Stimulated activated CD8-positive, alpha-beta memory T cell treated with anti-CD3 and anti-CD28 coated beads, Interleukin-7, amount 100 ng/mL, for 1 hour (primary cell): ENCODE measurements at places on chromosomes 12 and 14.
A peak's percentile ranks its signal among the peaks of the same experiment; 100 is the strongest.

GRCh38 chr12:10027311-10027710, 3.2 kb upstream of the CLEC9A start:
- no peak for DNase-seq

- no peak for DNase-seq
Observed at GRCh38 chr14:77153802-77154201, 12.2 kb upstream of the ZDHHC22 start.

- no peak for DNase-seq
Observed at GRCh38 chr14:69842686-69843420, 36.4 kb upstream of the SMOC1 start.

DNA sequence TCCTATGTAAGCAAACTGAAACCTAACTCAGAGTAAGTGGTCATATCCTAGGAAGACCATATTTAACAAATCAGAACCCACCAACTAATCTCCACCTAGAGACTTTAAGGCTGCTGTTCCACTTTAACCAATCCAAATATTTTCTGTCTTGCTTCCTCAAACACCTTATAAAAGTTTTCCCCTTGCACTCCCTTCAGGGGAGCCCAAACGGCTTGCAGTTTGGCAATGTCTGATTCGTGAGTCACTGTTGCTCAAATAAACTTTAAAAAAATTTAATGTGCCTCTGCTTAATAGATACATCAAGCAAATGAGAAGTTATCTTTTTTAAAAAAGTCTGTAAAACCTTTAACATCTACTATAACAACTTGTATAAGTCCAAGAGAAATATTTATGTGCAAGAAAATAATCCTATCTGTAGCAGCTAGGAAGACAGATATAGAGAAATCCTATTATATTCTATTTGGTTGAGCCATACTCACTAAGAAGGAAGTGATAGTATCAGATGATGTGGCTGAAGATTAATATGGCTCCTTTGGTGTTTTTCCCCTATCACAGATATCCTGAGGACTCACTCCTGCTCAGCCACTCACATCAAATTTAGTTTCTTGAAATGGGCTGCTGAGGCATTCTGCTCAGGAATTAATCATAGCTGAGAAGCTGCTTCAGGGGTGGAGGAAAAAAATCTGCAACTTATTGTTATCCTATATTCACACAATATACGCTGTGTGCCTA, 65.1 kb upstream of the DUSP6 start:
- DNase-seq: no peak

DNA sequence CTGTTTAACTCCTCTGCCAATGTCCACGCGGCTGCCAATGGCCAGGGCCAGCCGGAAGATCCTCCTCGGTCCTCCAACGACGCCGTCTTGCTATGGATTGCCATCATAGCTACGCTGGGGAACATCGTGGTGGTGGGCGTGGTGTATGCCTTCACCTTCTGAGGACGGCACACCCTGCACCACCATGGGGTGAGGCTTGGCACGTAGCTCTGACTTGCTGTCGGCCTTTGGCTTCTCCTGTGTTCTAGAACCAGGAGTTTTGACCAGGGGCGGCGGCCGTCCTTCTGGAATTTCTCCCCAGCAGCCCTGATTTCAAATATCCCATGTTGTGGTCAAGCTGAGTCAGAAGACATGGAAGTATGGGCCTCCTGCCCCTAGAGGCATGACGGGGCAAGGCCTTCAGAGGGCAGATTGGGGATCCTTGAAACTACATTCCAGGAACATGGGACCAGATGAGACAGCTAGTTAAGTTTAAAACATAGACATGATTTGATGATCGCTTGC, 47.5 kb downstream of the C14orf132 start:
- DNase-seq: no peak

- peak; percentile 83 for DNase-seq
Observed at GRCh38 chr14:105180592-105181548, at the start of gene NUDT14. Gene NUDT14 (minus strand): TSS chr14:105181312. CDS start chr14:105181209, 103 bp downstream.

- no peak for DNase-seq
Observed at GRCh38 chr12:51922146-51922545, 14.8 kb downstream of the ACVRL1 start.

GRCh38 chr14:29355331-29355730, 572.3 kb downstream of the PRKD1 start:
- DNase-seq: no peak

DNA sequence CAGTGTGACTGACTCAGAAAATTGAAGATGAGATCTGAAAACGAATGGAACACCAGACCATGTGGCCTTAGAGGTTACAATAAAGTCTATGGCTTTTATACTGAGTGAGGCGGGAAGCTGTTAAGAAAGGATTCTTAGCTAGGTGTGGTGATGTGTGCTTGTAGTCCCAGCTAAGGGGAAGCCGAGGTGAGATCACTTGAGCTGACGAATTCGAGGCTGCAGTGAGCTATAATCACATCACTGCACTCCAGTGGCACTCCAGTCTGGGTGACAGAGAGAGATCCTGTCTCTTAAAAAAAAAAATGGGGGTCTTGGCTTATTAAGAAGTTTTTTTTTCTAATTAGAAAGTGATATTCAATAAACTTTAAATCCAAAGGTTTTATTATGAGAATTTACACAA, 678.6 kb downstream of the TMTC2 start:
- no peak for DNase-seq

DNA sequence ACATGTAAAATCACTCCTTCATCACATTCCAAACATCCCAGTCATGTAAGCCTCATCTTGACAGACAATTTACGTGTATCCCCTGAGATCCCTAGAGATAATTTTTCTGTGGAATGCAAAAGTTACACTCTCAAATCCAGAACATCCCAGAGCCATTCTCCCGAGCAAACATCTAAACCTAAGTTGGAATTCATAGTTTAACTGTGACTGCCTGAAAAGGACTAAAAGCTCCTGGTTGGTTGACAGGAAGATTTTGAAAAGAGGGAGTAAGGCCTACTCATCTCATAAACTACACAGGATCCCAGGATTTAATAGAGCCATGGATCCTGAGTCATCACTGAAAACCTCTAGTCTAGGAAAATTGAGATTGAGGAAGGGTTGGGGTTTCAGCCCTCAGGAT, 123.6 kb downstream of the SCN8A start:
- DNase-seq: no peak

DNA sequence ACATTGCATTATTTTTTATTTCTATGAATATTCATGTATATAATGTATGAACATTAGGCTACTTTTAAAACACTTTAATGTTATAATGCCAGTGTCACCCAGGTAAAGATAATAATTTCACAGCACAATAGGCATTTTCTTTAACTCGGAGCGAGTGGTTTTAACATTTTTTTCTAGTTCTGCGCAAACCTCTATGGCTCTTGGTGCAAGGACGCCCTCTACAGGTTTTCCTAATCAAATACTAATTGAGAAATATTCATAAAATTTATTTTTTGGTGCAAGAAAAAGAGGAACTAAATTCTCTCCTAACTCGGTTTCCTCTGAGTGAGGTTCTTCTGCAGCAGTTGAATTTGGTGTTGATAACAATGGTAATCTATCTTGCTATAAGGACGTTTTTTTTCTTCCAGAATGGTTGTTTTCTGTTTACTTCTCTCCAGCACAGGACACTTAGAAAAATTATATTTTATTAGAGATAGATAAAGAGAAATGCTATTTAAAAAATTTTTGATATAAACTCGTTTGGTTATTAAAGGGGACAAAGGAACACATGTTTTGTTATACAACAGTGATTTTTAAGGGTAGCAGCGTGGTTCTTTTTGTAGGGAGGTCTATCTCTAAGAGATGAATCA, 2.4 kb upstream of the WIF1 start:
- no peak for DNase-seq

GRCh38 chr14:35252451-35252868, 39.7 kb upstream of the PSMA6 start:
- no peak for DNase-seq

GRCh38 chr14:89509891-89510290, 92.9 kb upstream of the FOXN3 start:
- no peak for DNase-seq

DNA sequence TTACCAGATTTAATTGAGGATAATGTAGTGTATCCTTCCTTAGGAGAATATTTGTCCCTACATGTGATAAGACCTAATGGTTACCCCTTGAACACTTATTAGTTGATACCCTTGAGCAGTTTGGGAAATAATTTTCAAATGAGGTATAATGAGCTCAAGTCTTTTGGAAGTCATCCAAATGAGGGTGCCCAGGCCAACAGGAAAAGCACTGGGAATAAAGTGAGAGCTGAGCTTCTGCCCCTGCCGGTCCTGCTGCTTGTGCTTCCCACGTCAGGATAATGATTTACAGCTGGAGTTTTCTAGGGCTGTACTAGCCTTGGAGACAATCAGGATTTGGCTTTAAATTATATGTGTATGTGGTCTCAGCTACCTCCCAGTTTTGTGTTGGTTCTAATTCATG, 178.8 kb upstream of the FRMD6 start:
- DNase-seq: no peak

DNA sequence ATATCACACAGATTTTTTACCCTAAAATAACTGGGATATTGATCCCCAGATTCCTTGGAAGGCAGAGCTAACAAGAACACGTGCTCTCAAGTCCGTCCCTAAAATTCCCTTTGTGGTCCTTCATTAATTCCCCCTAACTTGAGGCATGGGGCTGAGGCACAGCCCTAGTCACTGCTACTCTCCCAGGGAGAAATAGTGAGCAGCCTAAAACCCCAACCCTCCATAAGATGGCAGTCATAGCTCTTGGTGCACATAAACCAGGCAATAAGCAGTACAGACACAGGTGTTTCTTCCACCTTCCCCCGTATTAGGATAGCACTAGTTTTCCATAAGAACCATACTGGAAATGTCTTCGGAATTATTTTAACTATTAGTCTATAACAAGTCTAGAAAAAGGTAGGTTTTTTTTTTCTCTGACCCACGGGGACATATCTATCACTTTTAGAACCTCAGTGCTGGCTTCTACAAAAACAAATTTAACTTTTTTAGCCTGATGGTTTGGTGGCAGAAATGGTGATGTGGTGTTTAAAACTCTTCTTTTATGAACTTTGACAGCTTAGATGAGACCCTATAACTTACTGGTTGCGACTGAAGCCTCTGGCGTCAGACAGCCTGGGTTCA, 3.1 kb upstream of the ARHGEF40 start:
- no peak for DNase-seq

- no peak for DNase-seq
Observed at GRCh38 chr14:56782711-56783110, 27.6 kb downstream of the OTX2 start.

DNA sequence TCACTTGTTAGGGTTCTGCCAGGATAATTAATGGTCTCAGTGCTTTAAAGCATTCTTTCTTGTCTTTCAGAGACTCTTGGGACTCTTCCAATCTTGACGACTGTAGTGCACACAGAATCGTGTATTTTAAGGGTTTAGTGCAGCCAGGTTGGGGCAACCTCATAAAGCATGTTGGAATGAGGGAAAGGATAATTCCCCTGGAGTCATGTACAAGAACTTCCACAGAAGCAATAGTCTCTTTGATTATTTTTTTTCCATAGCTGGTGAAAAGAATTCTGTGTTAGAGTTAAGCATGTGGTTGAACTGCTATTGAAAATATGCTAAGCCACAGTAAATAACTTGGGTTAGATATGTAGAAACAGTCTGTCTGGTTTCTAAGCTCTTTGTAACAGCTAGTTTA, 246.8 kb upstream of the DAAM1 start:
- DNase-seq: no peak

GRCh38 chr12:131897276-131897675, 2.9 kb downstream of the ULK1 start:
- no peak for DNase-seq

GRCh38 chr14:72563676-72564075, 330.2 kb downstream of the DPF3 start:
- no peak for DNase-seq

- no peak for DNase-seq
Observed at GRCh38 chr12:24797901-24798300, 151.0 kb downstream of the BCAT1 start.

DNA sequence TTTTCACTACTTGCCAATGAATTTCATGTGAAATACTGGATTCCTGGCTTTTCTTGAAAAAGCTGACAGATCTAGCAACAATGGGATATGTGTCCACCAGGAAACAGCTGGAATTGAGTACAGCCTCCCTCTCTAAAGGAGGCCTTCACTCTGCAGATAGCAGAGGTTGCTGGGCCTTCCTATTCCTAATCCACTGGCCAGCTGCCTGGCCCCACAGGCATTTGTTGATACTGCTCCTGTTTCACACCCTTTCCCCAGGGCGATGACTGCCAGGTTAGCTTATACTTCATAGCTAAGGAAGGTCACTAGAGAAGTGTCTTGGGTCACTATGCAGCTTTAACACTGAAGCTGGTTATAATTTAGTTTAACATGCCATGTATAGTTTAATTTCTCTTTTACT, 87.5 kb upstream of the PDZRN4 start:
- no peak for DNase-seq

DNA sequence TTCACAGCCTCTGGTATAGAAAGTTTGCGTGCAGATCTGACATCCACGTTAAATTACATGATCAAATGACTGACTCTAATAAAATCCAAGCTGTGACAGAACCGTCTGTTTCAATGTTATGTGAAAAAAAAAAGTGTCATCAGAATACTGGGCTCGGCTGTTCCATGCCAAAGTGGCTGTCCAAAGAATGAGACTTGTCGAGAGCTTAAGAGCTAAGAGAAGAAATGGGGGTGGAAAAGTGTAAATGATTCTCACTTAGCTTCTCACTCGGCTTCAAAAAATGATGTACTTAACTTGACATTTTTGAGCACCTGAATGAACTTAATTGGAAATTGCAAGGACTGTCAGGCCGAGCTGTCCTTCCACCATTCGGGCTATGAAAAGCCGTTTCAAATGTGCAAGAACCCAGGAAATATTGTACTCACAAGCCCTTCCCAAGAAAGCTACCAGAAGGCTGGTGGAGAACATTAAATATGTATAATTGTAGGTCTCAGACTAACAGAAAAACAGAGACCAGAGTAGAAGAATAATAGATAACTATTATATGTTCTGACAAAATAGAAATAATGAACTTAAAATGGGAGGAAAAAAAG, 78.0 kb downstream of the DIO3 start:
- DNase-seq: no peak

GRCh38 chr12:27015730-27016076, 1.5 kb upstream of the TM7SF3 start:
- DNase-seq: no peak

DNA sequence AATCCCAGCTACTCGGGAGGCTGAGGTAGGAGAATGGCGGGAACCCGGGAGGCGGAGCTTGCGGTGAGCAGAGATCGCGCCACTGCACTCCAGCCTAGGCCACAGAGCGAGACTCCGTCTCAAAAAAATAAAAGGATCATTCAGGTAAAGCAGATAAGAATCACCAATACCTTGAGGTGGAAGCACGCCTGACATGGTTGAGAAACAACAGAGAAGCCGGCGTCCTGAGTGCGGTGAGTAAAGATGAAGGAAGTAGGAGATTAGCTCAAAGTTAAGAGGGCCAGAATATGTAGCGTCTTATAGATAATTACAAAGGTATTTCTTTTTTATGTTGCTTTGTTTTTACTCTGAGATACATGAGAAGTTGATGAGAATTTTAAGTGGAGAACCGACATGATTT, 14.7 kb downstream of the CLEC7A start:
- no peak for DNase-seq

GRCh38 chr12:55933169-55933798, 2.3 kb downstream of the DGKA start:
- no peak for DNase-seq
